ENCODE measurements at places on chromosomes 4 and X.
A peak's percentile ranks its signal among the peaks of the same experiment; 100 is the strongest.

DNA sequence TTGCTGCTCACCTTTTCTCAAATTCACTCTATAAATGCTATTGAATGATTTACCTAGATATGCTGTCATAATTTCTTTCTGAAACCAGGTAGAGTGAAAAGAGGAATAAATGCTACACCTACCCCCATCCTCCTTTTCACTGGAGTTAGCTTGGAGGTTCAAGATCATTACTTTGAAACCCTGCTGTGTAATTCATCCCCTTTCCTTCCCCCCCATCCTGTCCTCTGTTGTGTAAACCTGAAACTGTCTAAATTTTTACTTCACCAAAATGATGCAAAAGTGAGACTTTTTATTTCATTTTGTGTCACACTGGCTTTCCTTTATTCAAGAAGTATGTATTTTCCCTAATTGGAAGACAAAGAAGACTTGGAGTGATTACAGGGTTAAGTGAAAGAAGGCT, 5.4 kb downstream of the ZCCHC18 start:
- no peak for DNase-seq

DNA sequence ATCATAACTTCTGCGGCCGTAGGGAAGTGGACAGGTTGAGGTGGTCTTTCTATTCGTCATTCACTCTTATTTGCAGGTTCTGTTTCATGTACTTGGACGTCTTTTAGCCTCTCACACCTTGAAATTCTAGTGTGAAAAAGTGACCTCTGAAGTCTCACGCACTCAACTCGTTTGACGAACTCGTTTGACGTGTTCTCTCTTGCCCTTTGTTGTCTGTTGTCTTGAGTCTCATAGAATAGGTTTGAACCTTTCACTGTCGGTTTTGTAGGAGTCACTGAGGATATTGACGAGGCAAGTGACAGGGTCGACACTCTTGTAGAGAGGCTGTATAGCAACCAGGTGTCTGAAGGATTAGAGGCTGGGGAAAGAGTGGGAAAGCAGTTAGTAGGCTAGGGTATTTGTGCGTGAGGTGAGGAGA, 1.1 kb upstream of the PGRMC2 start:
- peak; percentile 14 for DNase-seq

GRCh38 chr4:90745176-90745575, 618.0 kb downstream of the CCSER1 start:
- no peak for DNase-seq

DNA sequence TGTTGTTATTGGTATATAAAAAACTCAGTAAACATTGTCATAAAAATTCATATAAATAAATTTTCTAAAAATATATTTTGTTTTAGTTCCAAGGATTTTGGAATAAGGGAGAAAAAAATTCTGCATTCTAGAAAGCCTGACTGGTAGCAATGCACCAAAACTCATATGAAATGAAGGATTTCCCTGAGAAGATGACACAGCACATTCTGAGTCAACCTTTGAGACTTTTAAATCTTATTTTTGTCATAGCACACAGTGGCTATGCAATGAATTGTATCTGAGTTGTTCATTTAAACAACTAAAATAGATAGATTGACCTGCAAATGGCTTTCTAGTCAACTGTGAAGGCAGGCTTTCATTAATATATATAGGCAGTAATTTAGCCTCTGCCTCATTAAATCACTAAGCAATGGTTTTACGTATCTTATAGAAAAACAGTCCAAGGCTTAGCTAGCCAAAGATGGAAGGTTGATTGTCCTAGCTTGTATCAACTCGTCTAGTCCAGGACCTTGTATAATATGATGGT, 239.1 kb upstream of the NEIL3 start:
- DNase-seq, result no peak

- no peak for DNase-seq
These were observed 432.0 kb downstream of the GLUD2 start for GRCh38 chrX:121479406-121479805.

GRCh38 chr4:48653217-48654014, 126.7 kb downstream of the FRYL start:
- peak; percentile 30 for DNase-seq

GRCh38 chr4:85603437-85604336, 128.7 kb downstream of the ARHGAP24 start:
- DNase-seq, result no peak

- no peak for DNase-seq
These were observed 136.6 kb upstream of the SPRY1 start for GRCh38 chr4:123259676-123260646.

DNA sequence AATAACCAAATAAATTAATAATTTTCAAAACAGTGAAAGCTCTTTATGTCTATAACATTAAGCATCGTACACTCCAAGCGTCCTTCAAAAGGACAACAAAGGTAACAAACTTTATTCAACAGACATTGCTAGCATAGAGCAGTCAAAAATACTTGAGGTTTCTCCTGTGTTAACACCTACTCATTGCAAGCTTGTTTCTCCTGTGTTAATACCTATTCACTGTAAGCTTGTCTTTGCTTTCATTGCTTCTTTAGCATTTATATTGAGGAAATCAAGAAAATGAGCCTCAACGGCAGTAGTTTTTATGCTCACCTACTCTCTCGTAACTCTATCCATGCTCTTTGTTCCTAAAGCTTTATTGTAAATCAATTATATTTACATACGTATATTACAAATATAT, 3.5 kb downstream of the SPOCK3 start:
- DNase-seq, result no peak

DNA sequence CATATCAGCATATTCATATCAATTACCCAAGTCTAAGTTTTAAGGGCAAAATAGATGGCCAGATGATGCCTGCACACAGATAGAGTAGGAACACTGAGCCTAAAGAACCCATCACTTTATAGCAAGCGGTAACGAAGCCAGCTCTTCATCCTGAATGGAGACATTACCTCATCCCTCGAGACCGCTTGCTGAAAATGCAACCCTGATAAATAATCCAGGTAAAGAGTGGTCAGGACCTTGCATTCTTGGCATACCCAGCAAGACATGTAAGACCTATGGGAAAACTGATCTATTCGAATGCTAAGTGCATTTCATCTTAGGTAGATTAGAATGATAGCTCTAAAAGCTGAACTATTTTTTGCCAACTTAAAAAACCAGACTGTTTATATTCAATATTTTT, 25.3 kb downstream of the DCHS2 start:
- DNase-seq, result no peak

DNA sequence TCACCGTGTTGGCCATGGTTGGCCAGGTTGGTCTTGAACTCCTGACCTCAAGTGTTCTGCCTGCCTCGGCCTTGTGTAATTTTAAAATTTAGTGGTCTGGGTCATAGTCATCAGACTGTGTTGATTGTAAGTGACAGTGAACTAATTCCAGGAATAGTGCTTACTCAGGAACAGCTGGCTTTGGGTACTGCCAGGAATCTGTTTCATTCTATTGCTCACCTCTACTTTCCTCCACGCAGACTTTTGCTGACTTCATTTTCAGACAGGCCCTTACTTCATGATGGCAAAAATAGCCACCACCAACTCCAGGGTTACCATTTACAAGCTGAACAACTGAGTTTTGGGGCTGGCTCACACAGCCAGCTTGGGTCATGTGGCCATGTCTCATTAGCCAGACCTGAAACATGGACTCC, 54.6 kb downstream of the FNIP2 start:
- DNase-seq, result no peak

- peak; percentile 36 for DNase-seq
These were observed 80.6 kb downstream of the PBDC1 start for GRCh38 chrX:76253432-76253831.

DNA sequence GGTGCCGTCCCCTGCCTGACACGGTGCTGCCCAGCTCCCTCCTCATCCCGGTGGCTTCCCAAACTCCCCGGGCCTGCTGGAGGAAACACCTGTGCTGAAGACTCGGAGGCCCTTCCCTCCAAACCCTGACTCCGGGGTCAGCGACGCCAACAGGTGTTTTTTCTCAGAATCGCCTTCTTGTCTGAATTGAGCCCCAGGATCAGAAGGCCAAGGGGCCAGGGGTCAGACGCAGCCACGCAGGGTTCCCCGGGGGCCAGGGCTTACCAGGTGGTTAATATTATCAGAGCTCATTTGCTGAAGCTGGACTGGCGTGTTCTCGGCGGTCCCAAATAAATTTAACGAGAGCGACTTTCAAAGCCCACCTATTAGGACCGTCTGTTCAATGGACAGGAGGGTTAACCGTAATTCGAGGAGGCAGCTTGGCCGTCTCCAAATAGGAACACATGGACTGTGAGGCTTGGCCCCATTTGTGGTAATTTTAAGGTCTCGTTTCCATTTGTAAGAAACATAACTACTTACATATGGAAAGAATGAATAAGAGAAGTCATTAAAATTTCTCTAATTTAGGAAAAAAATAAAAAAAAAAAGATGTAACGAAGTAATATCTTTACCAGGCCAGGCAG, 239.3 kb downstream of the CRLF2 start:
- DNase-seq, result no peak

DNA sequence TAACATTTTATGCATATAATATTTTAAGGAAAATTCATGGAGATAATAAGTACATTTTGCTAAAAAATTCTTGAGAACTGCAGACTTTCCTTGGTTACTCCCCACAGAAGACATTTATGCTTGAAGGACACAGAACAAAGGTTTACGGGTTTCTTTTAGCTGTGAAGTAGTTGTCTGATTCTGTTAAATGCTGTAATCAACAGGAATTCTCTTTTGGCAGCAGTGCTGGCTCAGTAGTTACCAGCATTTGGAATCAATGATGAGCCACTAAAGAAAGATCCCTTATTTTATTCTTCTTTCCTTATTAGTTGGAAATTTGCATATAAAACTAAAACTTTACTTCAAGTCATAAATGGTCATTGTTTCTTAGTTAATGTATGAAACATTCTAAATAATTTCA, 199.3 kb upstream of the FAT4 start:
- no peak for DNase-seq

DNA sequence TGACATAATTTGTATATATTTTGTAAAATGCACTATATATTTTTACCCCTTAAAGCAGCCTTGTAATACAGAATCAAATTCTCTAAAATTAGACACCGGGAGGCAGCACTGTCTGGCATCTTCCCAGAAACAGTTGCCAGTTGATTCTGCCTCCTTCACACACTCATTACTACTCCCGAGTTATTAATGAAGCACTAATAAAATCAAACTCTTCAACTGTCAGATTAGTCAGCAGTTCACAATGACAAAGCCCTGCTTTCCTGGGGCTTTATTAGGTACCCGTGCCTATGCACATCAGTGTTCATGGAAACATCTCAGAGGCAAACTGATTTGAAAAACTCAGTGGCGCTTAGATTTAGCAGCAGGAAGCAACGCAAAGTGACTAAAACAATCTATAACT, 103.5 kb upstream of the VEGFC start:
- DNase-seq, result no peak

DNA sequence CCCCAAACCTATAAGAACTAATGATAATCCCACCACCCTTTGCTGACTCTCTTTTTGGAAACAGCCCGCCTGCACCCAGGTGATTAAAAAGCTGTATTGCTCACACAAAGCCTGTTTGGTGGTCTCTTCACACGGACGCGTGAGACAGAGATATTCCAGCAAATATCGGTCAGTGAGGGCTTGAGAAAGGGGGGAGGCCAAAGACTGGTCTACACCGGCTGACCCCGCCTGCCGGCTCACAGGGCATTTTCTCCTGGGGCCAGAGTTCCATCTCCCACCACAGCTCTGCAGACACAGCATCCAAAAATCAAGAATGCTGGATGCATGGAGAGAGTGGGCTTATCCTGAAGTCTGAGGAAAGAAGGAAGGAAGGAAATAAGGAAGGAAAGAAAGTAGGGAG, 176.0 kb downstream of the SHOX start:
- DNase-seq, result no peak

GRCh38 chrX:72040506-72040905, 91.2 kb downstream of the RTL5 start:
- DNase-seq, result no peak

DNA sequence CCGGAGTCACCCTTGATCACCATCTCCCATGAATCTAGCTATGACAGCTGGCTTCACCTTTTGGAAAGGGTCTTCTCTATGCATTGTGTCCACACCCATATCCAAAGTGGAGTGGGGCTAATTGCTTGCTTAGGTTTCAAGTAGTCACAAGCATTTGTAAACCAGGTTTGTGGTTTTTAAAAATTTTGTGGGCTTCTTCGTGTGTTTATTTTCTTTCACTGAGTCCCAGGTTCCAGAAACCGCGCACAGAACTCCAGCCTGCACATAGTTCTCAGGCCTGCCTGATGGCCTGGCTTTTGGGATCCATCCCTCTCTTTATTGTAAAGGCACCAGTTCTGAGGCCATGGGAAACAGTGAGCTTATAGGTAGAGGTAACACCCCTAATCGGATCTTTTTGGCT, 70.2 kb upstream of the TLR3 start:
- DNase-seq, result no peak

DNA sequence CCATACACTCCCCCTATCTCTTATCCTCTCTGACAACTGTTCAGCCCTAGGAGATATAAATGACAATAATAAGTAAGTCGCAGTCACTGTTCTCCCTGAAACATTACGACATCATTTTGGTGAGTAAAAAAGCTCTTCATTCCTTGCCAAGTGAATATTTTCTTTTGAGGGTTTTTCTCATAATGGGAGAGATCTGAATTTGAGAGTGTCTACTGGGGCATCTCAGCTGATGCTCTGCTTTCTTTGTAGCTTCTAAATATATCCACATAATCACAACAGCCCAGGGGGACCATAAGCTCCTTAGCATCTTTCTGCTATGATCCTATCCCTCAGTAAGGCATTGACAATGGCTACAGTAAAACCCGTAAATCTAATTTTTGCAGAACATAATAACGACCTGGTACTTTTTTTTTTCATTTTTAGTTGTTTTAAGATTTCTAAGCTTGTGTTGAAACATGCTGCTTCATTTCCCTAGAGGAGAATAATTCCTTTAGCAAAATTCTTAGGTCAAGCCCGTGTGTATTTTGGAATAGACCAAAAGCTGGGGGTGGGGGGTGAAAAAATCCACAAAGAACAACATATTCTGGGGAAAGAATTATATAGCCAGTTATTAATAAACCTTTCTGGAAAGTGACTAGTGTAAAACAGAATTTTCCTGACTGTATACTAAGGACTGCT, 78.1 kb upstream of the GPM6B start:
- DNase-seq, result no peak

DNA sequence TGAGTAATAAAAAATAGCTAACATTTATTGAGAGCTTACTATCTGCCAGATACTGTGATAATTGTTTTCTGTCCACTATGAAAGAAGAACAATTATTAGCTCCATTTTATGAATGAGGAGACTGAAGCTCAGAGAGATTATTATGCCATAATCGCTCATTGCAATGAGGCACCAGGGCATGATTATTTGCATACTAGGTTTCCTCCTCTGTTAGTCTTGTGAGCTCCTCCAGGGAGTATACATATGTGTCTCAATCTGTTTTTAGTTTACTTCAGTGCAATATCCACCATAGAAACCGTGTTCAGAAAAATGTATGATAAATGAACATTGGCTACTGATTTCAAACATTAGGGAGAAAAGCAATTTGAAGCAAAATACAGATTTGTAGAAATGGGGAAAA, 139.4 kb upstream of the OTUD4 start:
- no peak for DNase-seq

DNA sequence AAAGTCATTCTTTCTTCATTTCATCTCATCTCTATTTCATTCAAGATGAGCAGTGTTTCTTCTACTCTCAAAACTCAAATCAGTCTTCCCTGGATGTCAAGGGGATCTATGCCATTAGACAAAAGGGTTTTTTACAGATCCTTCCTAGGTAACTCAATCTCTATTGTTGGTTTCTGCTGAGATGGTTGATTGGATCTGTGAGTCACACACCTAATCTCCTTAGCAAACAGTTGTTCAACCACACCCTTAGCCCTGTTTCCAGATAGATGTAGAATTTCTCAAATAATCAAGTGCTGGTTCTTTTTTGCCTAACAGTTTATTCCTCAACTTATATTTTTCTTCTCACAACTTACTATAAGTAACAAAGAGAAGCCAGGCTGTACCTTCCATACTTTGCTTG, 200.5 kb downstream of the KDR start:
- DNase-seq, result no peak
